ENCODE measurements at places on chromosomes 7 and 10.
A peak's percentile ranks its signal among the peaks of the same experiment; 100 is the strongest.

GRCh38 chr10:71750124-71750841, 23.0 kb downstream of the VSIR start:
- DNase-seq: no peak

DNA sequence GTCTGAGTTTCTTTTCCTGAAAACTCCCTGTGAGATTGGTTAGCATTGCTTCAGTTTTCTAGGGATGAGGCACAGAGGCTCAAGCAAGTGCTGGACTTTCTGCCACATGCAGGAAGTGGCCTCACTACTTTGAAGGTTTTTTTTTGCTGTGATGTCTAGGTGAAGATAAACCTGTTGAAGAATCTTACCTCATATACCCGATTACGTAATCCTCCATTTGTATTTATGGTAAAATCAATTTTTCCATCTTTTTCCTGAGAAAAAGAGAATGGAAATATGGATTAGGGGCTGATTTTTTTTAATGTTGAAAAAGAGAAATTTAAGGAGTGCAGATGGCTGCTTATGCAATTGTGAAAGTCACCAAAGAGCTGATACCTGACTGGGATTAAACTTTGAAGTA, 23.4 kb downstream of the CBLL1 start:
- DNase-seq: no peak

- peak; percentile 29 for DNase-seq
These were observed 11.6 kb downstream of the SEMA3D start for GRCh38 chr7:85175217-85175616.

- DNase-seq: no peak
These were observed 5.0 kb downstream of the EIF3B start for GRCh38 chr7:2359610-2360009.

- DNase-seq: peak; percentile 24
These were observed 86.6 kb upstream of the C7orf33 start for GRCh38 chr7:148503900-148504487.

DNA sequence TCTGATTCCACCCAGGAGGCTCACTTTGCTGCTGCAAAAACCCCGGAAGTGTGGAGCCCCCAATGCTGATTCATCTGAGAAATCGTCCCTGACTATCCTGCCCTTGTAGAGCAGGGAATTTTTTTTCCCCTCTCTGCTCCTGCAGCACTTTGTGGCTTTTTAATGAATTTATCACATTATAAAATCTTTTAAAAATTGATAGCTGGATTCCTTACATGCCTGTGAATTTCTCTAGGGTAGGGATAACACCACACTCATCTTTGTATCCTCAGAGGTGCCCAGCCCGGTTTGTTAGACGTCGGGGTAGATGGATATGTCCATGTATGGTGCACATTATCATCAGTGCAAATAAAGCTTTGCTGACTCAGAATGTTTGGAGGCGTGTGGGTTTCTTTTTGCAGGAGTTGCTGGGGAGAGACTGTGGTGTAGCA, 185.7 kb downstream of the STK31 start:
- no peak for DNase-seq

Measured in astrocyte of the cerebellum (primary cell).